ENCODE measurements at places on chromosomes 6 and 20.

DNA sequence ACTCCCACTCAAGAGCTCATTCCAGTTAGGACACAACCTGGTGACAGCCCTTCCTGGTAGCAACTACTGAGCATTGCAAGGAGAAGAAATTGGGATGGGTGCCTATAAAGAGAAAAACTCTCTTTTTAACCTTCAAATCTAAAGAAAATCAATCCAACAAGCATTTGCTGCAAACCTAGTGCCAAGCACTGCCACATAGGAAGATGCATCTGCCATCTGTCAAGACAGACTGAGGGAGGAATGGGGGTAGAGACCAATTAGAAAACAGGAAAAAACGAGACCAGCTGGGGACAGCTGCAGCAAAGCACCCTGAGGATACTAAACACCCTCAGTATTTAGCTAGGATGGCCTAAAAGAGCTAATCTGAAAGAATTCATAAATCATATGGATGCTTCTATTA lies 27.9 kb downstream of the HLA-DMB start:
- no peak for DNase-seq

- DNase-seq = peak; percentile 26
Observed at GRCh38 chr20:36399147-36399968, 93.2 kb downstream of the DLGAP4 start.

DNA sequence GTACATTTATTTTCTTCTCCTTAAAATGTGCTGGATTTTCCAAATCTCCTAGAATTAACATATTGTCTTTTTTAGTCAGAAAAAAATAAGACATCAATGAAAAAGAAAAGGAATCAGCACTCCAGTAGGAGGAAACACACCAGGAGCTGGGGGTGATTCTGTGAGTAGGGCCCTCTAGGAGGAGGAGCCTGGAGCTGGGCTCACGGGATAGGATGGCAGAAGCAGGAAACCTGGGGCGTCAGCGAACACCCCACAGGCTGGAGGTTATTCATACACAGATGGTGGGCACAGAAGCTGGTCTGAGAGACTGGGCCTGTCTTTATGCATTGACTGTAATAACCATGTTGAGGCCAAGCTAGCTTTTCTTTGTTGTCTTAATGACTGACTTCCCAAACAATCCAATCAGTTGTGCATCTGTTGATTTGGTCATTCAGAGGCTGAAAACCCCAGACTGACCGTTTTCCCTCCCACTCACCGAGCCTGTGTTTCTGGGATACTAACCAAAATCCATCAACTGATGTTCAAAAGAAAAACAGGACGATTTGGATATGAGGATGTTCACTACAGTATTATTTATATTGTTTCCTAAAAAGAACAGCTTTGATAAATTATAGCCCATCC lies 53.1 kb downstream of the CPNE5 start:
- no peak for DNase-seq

DNA sequence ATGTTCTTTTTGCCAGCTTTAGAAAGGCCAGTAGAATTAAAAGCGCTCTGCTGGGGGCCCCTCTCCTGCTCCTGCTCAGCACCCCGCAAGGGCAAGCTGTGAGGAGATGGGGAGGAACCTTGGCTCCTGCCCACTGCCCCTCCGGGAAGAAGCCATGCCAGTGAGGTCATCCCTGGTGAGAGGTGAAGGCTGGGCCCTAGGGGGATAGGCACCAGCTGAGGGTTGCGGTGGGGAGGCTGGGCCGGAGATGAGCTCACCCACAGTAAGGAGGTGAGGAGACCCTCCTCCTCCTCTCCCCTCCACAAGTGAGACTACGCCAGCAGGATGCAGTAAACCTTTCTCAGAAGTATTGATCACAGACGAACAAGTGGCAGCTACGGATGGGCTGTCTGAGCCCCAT lies 32.1 kb downstream of the LRFN2 start:
- no peak for DNase-seq

GRCh38 chr6:166955865-166956443 lies 396 bp downstream of the RNASET2 start:
- DNase-seq = no peak

DNA sequence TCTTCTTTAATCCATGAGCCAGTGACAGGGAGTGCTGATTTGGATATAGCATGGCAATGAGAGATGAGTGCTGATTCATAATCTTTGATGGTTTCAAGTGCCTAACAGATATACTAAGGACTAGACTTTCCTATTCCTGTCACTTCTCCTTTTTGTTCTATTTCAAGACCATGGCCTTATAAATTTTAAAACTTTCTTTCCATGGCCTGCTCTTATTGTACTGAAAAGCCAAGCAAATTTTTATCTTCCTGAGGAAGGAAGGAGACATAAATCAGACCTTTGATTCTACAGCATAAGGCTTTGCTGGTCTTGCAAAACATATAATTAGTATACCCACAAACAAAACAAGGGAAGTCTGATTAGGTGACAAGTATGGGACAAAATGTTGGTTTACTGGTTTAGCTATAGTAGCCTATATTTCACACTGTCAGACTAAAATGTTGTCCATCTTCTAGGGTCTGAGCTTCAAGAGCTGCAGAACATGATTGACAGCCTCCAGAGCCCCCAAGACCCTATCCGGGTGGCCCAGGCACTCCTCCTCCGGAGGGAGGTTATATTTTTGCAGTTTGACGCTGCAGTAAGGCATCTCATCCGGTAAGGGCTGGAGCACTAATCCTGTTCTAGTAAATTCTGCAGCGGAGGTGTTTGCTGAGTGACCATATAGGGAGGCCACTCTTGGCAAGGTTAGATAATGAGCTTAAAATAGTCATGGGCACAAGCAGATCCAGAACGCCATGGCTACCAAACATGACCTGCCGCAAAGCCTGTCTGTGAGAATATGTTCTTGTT lies 82.3 kb downstream of the CD164 start:
- DNase-seq = peak; percentile 8

- peak; percentile 34 for DNase-seq
Observed at GRCh38 chr6:149925974-149926777, 3.3 kb upstream of the RAET1G start.

GRCh38 chr6:5303682-5304081 lies 42.4 kb downstream of the FARS2 start:
- no peak for DNase-seq

DNA sequence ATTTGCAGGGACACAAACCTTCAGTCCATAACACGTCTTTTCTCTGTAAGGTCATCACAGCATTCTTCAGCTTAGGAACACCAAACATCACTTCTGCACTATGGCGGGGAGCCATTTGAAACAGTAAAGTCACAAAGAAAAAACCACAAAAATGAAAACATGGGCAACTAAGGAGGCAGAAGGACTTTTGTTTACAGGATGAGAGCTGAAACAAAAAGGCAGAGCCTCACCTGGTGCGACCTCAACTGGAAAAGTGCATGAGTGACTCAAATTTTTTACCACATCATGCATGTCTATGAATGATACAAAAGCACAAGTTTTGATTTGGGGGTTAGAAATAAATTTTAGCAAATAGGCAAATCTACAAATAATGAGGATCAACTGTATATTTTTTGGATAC lies 68.2 kb upstream of the TNFAIP3 start:
- no peak for DNase-seq

DNA sequence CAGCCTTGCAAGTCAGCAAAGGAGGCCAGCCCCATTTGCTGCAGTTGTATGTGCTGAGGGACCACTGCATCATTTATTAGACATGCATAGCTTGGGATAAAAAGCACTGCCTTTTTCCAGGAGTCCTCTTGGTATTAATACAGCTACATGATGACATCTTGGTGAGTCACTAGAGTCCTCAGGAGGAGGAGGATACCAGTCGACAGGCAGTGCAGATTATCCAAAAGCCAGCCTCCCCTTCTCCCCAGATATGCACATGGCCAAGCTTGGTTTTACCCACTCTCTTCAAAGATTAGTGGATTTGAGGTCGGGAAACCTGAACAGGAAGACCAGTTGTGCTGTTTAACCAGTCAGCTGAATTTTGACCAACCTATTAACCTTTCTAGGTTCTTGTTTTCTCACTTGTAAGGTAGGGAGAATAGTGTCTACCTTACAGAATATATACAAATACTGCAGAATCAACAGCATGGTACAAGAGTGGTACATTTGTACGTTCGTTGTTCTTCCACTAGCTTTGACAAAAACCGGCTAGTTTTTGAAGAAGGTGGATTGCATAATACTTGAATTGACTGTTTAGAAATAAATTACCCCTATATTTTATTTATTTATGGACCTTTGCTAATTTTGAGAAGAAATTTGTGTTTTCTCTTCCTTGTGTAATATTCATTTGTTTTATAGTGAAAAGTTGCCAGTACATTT lies 31.9 kb downstream of the VAPB start:
- no peak for DNase-seq

- no peak for DNase-seq
Observed at GRCh38 chr6:147508042-147508865, at the start of gene SAMD5. Gene SAMD5 (plus strand): TSS chr6:147508690. CDS start chr6:147508929, 239 bp downstream.

DNA sequence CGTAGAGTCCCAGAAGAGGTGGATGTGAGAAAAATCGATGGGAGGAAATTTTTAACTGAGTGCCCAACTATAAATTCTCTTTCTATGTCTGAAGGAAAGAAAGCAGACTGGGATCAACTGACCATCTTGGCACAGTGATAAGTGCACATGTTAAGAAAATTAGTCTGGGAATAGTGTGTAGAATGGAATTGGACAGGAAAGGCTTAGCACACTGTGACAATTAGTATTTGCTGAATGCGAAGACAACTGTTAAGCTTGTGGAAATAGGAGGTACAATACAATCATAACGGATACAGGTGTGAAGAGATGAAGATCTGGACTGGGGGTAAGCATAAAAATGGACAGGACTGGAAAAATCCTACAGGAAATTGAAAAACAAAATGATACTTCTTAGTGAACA lies 114.3 kb downstream of the FAM50B start:
- no peak for DNase-seq

GRCh38 chr20:4592316-4593148 lies 129.2 kb upstream of the PRND start:
- DNase-seq = no peak

DNA sequence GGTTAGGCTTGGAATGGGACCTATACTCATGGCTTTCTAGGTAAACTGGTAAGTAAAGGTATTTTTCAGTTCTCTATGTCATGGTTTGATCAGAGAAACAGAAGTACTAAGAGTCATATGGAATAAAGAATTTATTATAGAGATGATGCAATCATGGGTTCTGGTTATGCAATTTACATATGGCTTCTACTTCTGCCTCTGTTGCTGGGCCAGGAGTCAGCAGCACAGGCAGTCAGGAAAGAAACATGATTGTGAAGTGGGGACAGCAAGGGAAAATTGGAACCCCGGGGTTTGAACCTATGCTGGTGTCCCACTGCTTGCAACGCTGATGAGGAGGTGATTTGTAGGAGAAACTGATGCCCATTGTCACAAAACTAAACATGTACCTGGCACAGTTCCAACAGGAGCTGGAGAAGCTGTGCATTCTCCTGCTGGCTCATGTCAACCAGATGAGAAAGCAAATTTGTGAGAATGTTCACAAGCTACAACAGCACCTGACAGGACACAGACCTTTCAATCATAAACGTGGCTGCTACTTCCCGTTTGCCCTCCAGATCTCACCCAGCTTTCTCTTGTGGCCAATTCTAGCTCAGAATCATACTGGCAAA lies 887.1 kb downstream of the TFAP2A start:
- DNase-seq = no peak

DNA sequence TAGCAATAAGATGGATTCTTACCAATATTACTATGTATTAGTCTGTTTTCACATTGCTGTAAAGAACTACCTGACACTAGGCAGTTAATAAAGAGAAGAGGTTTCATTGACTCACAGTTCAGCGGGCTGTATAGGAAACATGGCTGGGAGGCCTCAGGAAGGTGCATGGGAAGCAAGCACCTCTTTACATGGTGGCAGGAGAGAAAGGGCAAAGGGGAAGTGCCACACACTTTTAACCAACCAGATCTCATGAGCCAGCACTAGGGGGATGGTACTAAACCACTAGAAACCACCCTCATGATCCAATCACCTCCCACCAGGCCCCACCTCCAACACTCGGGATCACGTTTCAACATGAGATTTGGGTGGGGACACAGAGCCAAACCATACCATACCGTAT lies 40.7 kb upstream of the CCDC167 start:
- DNase-seq = no peak

DNA sequence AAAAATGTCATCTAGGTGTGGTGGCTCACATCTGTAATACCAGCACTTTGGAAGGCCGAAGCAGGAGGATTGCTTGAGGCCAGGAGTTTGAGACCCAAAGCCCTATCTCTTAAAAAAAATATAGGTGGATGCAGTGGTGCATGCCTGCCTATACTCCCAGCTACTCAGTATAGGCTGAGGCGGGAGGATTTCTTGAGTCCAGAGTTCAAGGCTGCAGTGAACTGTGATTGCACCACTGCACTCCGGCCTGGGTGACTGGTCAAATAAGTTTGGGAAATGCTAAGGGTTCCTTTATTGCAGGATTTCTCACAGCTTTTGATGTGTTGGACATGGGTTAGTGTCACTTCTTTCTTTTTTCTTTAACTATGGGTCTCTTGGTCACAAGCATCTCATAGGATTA lies 261.3 kb downstream of the PLCB1 start:
- DNase-seq = no peak

GRCh38 chr6:137217801-137218472 lies 1.2 kb downstream of the IFNGR1 start:
- no peak for DNase-seq

- no peak for DNase-seq
Observed at GRCh38 chr6:148704400-148705246, 42.2 kb upstream of the UST start.

- DNase-seq = peak; percentile 52
Observed at GRCh38 chr6:29653452-29654038, 3.3 kb upstream of the MOG start.

DNA sequence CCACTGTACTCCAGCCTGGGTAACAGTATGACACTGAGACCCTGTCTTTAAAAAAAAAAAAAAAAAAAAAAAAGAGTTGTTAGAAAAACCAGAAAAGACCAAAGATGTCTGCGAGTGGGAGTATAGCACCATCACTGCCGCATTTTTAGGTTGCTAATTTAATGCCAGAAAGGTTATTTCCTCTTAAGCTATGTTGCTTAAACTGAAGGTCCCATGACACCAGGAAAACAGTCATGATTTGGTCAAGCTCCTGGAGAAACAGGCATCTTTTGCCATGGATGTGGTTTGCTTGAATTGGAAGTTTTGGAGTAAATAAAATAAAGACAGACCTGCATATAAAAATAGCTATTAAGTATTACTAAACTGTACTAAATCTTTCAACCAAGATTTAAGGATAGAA lies 68.3 kb upstream of the TNFRSF21 start:
- no peak for DNase-seq

DNA sequence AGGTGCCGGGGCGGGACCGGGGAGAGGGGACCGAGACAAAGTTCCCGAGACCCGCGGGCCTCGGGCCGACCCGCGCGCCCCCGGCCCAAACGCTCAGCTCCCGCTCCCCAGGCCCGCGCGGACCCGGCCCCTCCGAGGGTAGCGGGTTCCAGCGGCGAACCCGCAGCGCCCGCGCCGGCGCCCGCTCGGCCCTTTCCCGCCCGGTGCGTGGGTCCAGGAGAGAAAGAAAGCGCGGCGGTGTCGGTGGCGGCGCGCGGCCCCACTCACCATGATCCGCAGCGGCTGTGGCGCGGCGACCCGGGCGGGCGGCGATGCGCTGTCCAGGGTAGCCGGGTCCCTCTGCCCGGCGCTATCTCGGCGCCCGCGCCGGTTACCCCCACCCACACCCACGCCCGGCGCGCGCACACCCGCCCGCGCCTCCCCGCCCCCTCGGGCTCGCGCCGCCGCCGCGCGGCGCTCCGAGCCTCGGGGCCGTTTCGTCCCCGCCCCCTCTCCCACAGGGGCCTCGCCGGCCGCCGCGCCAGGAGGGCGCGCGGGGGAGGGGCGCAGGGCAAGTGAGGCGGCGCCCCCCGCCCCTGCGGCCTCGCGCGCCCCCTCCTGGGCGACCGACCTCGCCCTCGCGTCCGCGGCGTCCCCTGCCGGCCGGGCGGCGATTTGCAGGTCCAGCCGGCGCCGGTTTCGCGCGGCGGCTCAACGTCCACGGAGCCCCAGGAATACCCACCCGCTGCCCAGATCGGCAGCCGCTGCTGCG lies at the start of gene ELOVL2:
TSS of gene ELOVL2 (minus strand) at position 345 of the 751 bp plus-strand sequence. CDS start at position 270, 75 bp downstream.
- DNase-seq = no peak

Data from LNCaP clone FGC (cell line).